ENCODE measurements at places on chromosomes 3 and 15.

DNA sequence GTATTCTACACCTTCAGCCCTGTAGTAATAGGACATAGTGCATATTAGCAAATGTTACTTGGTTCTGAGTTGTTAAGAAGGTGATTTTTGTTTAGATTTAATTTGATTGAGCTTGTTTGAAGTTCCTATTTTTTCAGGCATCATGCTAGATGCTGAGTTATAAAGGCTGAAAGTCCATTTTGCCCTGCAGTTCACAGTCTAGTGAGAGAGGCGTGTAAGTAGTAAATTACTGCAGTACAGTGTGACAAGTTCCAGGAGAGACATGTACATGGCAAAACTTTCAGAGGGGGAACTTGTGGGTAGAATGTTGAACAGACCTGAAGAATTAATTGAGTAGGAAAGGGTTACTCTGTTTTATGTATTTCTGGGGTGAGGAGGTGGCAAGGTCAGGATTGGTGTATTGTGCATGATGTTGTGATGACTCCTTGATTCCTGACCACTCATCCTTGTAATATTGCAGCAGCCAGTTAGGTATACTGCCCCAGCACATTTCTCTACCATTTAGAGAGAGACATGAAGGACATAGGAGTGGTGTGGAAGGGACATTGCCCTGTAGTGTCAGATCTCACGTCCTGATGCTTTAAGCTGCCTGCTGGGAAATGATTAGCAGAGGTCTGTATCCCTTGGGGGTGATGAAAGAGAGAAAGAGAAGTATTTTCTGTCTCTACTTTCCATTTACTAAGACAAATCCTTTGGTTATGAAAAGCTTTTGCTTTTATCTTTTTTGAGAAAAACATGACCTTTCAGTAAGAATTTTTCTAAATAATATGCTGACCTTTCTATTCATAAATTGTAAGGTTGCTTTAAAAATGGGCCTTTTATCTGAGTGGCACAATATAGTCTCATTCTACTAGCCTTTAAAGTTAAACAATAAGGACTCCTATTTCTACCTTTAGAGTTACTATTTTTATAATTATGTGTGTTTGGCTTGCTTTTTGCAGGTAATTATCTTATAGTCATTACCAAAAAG is 16.9 kb downstream of the SACM1L start:
- DNase-seq = peak; percentile 22

DNA sequence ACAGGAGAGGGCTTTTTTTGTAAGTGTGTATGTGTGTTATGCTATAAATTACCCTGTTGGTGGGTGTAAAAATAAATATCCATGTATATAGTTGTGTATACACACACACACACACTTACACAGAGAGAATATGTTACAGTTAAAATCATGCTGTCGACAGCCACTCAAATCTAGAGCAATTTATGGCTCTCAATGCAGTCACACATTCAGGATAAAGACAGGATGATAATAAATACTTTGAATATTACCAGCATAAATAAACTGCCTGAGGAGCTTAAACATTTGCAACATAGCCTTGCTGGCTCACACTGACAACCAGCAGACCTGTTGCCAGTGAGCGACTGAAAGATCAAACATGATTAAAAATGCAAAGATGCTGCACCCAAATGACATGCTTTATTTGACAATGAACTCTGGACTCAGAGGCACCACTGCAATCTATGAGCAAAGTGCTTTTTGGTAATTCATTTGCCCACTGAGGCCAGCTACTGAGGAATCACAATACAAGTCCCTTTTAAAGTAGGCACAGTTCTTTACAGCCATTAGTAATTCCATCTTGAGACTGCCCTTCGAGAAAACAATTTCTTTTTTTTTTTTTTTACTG is 458.9 kb downstream of the FHIT start:
- DNase-seq = no peak

GRCh38 chr3:179149406-179149867 is 1.3 kb downstream of the PIK3CA start:
- DNase-seq = no peak

DNA sequence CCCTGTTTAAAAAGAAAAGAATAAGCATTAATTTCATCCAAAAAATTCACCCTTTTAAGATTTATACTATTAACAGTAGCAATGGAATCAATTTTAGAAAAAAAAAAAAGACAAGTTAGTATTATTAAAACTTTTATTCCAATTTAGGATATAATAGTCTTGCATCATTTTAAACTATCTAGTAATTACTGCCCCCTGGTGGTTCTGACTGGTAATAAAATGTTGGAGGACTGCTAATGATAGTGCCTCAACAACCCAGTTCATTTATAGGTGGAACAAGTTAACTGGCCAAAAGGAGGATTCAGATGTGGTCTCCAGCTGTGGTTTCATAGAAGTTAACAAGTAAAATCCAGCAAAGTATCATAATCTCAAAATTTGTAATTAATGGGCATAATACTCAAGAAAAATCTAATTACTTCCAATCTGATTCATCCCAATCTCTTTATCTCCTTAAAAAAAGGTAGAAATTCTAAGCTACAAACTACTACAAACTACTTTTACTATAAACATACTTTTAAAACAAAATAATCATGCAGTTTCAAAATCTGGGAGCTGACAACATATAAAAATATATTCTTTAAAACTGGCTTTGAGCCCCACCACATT is 30.7 kb upstream of the WDR49 start:
- DNase-seq = peak; percentile 72

GRCh38 chr15:78449220-78449999 is 11.4 kb downstream of the IREB2 start:
- no peak for DNase-seq

DNA sequence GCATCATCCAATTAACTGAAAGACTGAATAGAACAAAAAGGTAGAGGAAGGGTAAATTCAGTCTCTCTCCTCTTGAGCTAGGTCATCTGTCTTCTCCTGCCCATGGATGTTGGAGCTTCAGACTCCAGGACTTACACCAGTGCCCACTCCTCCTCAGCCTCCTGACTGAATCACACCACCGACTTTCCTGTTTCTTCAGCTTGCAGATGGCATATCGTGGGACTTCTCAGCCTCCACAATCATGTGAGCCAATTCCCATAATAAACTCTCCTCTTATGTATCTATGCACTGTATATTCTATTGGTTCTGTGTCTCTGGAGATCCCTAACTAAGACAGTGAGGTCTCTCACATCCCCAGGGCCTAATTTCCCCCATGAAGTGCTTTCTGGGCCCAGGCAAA is 140.4 kb downstream of the CD47 start:
- DNase-seq = no peak

DNA sequence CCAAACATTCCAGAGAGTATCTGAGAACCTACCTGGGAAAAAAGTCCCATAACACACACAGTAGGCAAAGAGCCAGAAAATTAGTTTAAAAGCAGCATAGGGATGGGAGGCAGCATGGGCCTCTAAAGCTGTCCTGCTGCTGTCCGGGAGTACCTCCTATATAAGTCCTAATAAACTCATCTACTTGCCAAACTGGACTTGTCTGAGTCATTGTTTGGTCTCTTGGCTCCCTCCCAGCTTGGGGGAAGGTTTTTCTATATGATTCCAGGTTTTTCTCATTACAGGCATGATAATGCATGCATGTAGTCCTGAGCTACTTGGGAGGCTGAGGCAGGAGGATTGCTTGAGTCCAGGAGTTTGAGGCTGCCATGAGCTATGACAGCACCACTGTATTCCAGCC is 17.5 kb upstream of the HACD2 start:
- DNase-seq = no peak

DNA sequence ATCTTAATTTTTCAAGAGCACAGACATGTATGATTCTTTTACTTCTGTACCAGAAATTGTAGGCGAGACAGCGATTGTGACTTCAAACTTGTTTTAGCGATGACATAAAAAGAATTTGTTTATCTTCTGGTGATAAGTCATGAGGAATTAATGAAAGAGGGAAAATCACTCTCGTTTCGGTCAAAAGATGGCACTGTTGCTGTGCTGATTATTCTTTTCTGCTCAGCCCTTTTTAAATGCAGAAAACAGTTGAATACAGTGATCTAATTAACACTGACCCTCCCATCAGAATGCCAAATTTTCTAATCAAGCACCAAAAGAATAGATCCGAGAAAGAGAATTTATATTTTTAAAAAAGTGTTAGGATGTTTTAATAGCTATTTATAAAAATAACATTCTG is 52.6 kb downstream of the NSUN3 start:
- DNase-seq = peak; percentile 57

- DNase-seq = peak; percentile 37
Measured at GRCh38 chr3:194224471-194225417, 88.8 kb downstream of the HES1 start.

- no peak for DNase-seq
Measured at GRCh38 chr3:67318162-67318561, 320.1 kb downstream of the KBTBD8 start.

DNA sequence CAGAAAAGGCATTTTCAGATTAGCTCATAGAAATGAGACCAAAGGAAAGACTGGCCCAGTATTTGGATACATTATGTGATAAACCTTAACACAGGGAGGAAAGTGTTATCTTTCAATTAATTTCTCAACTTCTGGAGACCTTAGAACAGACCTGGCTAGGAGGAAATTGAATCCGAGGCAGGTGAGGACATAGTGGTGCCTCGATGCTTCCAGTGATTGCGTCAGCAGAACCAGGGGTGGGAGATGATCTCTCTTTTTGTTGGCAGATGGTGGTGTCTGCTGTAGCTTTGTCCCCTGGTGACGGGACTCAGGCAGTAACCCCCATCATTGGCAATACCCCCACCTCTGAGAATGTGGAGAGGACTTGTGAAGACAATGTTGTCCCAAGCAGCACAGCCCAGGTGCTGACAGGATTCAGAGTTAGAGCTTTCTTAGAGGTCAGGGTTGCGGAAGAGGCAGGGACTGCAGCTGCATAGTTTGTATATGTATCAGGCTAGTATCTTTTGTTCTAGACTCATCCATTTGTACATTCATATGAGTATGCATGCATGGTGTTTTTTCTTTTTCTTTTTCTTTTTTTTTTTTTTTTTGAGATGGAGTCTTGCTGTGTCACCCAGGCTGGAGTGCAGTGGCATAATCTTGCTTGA is 27.9 kb upstream of the MUC20 start:
- DNase-seq = no peak

GRCh38 chr3:81308306-81308705 is 453.1 kb downstream of the GBE1 start:
- DNase-seq = peak; percentile 4

- DNase-seq = no peak
Measured at GRCh38 chr3:151074256-151074655, 11.2 kb upstream of the MED12L start.

- no peak for DNase-seq
Measured at GRCh38 chr15:99921101-99921500, 187.9 kb upstream of the LYSMD4 start.

GRCh38 chr3:193996641-193997089 is 139.3 kb upstream of the HES1 start:
- peak; percentile 81 for DNase-seq

- no peak for DNase-seq
Measured at GRCh38 chr3:187015903-187016638, 85.7 kb downstream of the ST6GAL1 start.

DNA sequence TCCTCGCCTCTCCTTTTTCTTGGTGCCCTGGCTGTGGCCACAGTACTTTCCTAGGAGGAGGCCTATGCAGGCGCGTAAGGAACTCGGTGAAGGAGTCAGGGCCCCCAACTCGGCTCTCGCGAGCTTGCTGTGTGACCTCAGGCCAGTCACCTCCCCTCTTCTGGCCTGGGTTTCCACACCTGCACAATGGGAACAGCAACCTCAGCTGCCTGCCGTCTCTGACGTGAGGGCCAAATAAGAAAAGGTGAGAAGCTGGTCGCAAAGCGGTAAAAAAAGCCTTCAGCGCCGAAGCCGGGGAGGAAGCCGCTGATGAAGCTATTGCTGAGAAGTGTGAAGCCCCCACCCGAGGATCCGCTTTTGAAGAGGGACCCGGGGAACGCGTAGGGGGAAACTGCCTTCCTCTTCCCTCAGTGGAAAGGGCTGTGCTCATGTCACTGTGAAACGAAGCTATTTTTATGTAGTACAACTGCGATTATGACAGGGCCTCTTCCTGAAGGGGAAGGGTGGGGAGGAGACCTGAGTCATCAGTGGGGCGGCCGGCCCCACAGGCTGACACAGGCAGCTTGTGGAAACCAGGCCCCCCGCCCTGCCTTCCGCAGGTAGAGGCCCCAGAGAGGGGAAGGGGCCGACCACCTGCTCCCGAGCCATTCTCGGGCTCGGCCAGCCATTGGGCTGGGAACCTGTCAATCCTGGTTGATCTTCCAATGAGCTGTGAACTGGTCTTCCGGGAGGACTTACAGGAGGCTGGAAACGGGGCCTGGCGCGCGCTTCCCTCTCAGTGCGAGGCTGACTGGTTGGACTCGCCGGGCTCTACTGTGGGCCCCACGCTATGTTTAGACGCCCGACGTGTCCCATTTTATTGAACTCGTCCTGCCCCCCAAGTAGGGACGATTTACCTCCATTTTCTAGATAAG is 18.0 kb upstream of the ANKDD1A start:
- peak; percentile 100 for DNase-seq

DNA sequence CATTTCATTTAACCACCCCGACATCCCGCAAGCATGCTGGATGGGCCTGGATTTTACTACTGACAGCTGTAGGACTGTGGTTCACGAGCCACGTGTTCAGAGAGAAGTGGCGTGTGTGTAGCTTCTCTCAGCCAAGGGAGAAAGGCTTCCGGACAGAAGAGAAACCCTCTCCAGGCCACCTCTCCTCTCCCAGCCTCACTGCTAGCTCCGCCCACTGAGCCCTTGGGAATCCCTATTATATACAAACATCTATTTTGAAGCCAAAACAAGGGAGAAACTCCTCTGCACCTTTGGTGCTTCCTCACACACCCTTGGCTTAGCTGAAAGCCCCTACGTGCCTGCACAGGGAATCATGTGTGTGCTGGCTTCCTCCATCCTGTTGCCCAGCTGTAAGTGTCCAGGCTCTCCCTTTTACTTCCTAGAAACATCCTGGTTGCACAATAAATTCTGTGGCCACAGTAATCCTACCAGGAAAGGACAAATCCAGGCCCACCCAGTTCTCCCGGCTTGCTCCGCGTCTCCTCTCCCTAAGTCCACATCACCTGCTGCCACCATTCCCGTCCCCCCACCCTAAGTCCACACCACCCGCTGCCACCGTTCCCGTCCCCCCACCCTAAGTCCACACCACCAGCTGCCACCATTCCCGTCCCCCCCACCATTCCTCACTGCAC is 30.5 kb downstream of the PCSK6 start:
- DNase-seq = no peak

- no peak for DNase-seq
Measured at GRCh38 chr3:123329636-123330340, 119.1 kb downstream of the ADCY5 start.

GRCh38 chr3:21729888-21730459 is 21.0 kb downstream of the ZNF385D start:
- DNase-seq = no peak

DNA sequence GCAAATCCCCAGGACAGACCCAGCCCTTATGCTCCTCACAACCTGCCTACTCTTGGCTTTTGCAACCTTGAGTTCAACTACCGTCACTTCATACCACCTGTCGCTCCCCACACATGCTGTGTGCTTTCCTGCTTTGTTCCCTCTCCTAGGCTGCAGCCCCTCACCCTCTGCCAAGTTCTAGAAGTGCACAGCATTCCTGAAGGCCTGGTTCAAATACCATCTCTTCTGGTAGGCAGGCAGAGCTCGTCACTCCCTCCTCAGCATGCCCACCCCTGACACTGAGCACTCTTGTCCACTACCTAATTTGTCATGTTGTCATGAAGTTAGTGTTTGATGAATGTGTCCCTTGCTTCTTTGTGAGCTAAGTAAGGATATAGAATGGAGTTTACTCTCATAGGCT is 129.6 kb downstream of the SEMA6D start:
- DNase-seq = no peak

- no peak for DNase-seq
Measured at GRCh38 chr15:79494384-79494909, 62.3 kb downstream of the MINAR1 start.

Data from mesendoderm (in vitro differentiated cells).